ENCODE measurements at places on chromosomes 5 and 9.

DNA sequence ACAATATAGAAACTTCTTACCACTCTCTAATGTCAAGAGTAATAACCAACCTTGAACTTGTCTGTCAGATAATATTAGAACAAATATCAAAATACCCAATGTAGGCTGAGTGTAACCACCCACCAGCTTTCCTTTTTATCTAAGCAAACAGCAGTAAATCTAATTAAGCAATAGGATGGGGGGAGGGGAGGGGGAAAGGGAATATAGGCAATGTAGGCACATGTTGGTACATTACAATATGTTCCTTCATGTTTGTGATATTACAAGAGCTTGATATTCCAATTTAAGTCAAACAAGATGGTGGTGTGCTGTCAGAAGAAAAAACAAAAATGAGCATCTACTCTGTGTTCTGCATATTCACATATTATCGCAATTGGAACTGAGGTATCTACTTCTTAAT lies 158.2 kb downstream of the DENND1A start:
- no peak for DNase-seq

- DNase-seq = no peak
These were observed 410.3 kb upstream of the PRR16 start for GRCh38 chr5:120053841-120054240.

DNA sequence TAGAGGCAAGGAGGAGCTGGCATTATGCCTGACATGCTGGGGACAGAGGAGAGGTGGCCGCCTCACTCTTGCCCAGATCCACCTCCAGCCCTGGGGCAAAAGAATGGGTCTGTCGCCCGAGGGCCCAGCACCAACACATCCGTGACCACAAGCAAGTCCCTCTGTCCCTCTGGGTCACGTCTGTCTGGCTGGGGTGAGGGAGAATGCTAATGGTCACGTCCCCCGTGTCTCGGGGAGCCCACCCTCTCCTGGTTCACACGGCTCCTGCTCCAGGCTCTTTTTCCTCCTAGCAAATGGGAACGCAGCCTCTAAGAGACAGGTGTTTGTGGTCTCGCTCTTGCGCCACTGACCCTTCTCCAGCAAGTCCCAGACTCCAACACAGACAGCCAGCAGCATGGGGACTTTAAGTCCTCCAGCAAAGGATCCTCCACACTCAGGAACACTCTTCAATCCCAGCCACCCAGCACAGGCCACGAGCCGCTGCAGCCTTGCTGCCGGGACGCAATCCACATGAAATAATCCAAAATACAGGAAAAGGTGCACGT lies 4.1 kb downstream of the ENG start:
- DNase-seq = no peak

DNA sequence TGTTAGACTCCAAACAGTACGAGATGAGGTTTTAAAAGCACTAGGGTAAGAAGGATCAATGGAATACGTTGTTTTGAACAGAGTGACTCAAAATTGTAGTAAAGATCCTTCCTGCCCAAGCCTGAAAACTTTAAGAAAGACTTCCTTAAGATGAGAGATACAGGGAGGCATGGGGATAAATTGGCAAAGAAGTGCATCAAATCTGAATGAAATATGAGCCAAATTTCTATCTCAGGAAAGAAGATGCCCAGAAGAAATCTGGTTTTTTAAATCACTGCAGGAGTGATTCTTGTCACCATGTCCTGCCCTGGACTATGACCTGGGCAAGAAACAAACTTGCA lies 14.9 kb downstream of the FCN2 start:
- DNase-seq = no peak

- DNase-seq = no peak
These were observed 15.9 kb upstream of the TRIM14 start for GRCh38 chr9:98134702-98135557.

- no peak for DNase-seq
These were observed at the start of gene F2RL2 for GRCh38 chr5:76622973-76623596. Gene F2RL2, minus strand, starts transcription at chr5:76623403. Its CDS starts 173 bp downstream, at chr5:76623230.

DNA sequence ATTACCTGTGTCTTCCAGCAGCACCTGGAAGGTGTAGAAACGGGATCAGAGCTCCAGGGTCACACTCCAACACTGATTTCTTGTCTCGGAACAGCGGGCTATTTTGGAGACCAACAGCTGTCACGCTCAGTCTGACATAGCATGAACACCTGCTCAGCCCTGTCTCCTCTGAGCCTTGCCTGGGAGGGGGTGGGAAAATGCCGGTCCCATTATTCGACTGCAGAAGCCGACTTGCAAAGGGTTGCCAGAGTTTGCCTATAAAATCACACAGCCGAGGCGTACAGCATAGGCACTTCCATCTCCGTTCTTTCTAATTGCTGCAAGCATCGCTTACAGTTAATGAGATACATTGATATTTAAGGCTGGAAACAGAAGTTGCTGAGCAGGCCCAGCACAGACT lies 300.8 kb upstream of the MSX2 start:
- no peak for DNase-seq

GRCh38 chr5:159936686-159937329 lies 20.5 kb downstream of the ADRA1B start:
- DNase-seq = no peak

DNA sequence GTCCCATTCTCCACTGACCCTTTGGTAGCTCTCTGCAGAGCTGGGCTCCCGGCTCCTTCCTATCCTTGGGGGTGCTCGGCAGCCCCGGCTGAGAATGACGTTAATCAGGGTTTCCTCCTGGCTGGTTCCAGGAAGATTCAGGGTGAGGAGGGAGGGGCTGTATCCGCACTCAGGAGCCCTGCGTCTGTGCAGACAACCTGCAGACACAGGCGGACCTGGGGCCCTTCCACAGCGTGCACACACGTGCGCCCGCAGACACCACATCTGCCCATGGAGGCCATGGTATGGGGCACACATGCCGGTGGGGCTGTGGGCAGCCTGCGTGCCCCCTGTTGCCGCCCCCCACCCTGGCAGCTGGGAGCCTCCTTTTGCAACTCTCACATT lies 66.6 kb upstream of the RNU6ATAC start:
- no peak for DNase-seq

DNA sequence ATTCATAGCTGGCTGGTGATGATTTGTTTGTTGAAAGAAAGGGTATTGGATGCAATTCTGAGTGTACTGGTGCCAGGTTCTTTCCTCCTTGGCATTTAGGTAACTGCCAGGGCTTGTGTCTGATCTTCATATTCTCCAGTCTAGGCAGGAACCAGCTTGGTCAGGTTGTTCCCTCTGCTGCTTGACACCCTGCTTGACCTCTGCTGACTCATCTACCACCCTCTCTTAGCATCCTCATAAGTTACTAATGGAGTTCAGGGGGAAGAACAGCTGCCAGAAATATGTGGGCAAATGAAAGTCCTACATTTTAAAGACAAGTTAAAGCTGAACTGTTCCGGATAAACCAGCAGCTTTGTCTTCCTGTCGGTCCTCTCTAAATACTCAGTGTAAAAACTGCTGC lies 116.1 kb upstream of the TNC start:
- no peak for DNase-seq

DNA sequence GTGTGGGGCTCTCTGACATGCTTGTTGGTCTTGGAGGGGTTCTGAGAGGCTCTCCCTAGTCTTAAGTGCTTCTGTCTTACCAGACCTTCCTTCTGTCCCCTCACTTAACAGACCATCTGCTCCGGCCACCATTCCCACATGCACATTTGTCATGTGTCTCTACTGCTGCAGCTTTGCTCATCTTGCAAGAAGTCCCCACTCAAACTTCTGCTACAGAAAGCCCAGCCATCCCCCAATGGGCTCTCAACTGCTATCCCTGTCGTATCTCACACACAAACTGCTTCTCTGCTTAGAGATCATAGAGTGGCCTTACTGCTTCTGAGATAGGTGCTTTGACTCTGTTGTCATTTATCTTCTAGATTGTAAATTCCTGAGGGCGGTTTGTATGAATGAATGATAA lies 69.4 kb downstream of the NUP214 start:
- DNase-seq = no peak

DNA sequence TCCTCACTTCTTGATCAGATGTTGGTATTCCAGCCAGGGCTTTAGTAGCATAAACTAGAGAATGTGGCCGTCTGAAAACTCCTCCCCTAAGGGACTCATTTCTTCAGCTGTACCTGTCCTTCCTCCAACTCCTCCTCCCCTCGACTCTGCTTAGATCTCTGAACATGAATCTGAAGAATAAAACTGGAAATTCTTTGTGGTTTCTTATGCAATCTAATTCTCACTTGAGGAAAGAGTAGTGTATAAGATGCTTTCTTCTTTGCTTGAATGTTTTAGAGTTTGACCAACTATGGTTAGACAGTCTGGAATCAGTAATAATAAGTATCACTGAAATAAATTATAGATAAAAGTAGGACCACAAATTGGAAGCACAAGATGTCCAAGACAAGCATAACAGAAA lies 128.5 kb downstream of the LRRC70 start:
- no peak for DNase-seq

GRCh38 chr5:68345582-68345981 lies 130.0 kb downstream of the PIK3R1 start:
- DNase-seq = no peak

DNA sequence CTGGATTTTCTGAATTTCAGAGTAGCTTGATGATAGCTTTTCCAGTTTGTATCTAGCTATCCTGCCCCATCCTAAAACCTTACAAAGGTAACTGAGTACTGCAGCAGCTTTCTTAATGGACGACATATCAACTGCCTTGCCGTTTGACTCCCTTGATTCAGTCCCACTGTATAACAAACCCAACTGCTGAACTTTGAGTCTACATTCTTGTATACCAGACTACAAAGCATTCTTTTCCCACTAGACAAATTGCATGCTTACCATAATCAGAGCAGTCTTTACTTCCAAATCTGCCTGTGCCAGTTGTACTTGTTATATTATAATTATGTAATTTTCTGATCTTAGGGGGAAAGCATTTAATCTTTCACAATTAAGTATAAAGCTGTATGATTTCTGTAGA lies 47.3 kb downstream of the ANKRD31 start:
- no peak for DNase-seq

DNA sequence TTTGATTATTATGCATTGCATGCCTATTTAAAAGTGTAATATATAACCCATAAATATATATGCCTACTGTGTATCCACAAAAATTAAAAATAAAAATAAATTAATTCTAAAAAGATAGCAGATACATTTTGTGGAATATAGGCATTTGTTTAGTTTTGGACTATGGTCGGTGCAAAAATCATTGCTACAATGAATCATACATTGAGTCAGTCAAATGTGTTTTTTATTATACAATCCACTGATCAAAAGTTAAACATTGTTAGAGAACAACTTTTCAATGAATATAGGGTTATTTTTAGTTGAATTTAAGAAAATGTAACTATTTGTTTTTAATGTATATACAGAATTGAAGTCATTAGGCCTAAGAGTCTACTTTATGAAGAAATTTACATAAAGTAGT lies 885.9 kb downstream of the EFNA5 start:
- DNase-seq = no peak

DNA sequence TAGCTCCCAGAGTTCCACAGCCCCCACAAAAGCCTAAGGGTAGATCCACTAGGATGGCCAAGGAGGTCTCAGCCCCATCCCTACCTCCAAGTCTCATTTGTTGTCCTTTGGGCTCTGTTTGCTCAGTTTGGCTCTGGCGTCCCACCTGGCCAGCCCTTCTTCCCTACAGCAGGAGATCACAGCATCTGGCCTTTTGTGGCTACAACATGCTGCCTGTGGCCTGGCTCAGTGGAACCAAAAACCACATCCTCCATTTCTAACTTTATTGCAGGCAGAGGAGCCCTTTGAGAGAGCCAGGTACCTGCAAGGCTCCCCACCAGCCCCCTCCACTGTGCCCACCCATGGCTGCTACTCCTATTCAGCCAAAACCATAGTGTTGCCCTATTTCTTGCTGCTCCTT lies 11.4 kb downstream of the JADE2 start:
- no peak for DNase-seq

DNA sequence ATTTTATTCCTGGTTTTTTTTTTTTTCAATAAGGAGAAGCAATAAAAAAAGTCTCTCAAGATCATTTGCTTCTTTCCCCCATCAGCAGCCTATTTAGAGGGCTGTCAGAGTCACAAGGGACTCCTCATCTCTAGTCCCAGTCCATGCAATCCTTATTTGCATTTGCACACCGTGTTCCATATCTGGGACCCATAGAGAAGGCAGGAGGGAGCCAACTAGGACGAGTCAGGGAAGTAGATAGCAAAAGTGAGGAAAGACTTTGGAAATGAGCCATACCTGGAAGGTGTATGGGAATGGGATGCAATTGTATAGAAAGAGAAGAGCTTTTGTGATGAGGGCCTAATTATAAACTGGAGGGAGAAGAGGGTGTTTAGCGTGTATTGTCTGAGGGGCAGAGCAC lies 160.0 kb downstream of the PIK3R1 start:
- DNase-seq = no peak

- DNase-seq = no peak
These were observed 288.9 kb upstream of the DMAC1 start for GRCh38 chr9:8088477-8088876.

GRCh38 chr9:128252317-128253139 lies 23.3 kb downstream of the GOLGA2 start:
- DNase-seq = no peak

DNA sequence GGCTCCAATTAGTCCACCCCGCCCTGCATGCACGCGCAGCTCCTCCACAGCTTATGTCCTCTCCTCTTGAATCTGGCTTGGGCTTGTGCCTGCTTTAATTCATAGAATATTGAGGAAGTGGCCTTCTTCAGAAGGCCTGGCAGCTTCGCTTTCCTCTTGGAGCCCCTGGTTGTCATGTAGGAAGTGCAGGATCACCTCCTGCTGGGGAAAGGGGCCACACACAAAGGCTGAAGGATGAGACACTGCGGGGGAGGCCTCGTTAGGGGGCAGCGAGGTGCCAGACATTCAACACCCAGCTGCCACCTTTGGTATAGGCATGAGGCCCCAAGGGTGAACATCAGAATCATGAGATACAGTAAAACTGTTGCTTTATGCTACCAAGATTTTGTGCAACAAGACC lies 2.7 kb upstream of the CNOT6 start:
- DNase-seq = no peak

DNA sequence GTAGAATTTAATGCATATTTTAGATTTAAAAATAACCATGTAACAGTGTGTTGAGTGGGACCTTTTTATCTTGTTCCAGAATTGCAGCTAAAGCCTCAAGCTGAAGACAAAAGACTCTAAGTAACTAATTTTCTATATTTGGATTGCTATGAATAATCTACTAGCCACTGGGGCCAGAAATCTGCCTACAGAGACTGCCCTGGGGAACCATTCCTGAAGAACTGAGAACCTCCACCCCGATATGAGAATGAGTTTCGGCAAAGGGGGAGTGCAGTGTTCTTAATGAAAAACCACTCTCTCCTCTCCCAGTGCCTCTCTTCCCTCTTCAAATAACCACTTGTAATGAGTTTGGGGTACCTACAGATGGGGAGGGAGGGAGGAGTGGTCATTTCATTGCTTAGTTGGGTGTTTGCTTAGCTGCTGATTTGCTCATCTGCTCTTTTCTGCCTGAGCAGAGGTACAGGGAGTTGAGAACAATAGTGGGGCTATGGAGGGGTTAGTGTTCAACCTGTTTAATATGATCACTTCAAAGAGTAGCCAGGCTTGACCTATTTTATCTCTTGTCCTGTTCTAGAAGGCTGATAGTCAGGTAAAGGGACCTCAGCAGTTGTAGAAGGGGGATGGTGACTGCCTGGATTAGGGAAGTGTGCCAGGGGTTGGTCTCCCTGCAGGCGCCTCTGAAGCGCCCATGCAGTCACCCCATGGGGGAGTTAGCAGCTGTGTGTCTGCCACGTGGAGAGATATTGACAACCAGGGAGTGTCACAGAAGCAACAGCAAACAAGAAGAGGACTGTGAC lies 47.7 kb downstream of the ATG10 start:
- DNase-seq = no peak

Data from stimulated activated CD8-positive, alpha-beta memory T cell treated with anti-CD3 and anti-CD28 coated beads, Interleukin-12 subunit alpha, Interleukin-12 subunit beta, amount 100 ng/mL, for 4 hours (primary cell).